ENCODE measurements at places on chromosomes 3 and 15. TPM values are rescaled to one million over a fixed set of nuclear protein-coding genes. Genes with fewer than 3 reads are reported as not detected.

Gene CLDN18
- total RNA-seq = not detected

Gene KIF15
- total RNA-seq = 0.59 TPM

Gene C15orf62
- total RNA-seq = 0.25 TPM

Gene TP53BP1
- 40.4 TPM for total RNA-seq

Gene SH3GL3
- total RNA-seq = 0.05 TPM

Gene GOLGA8S
- 0.39 TPM for total RNA-seq

Gene ERC2
- not detected for total RNA-seq

Gene CSTA
- 2.5 TPM for total RNA-seq

Gene SOX2
- total RNA-seq = not detected

Measured in cardiac ventricle fibroblast (primary cell).